ENCODE measurements at places on chromosomes 6 and 20.
A peak's percentile ranks its signal among the peaks of the same experiment; 100 is the strongest.

DNA sequence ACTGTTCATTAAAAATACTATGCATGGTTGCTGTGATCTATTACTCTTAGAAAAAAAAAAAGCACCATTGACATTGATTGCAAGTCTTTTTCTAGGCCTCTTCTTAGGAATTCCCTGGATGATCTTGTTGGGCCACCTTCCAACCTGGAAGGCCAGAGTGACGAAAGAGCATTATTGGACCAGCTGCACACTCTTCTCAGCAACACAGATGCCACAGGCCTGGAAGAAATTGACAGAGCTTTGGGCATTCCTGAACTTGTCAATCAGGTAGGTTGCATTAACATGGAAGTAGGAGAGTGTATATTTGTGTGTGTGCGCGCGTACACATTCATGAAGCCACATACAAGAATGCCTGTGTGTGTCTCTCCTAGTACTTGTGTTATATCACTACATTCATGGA lies 140.4 kb downstream of the NCOA3 start:
- no peak for DNase-seq

DNA sequence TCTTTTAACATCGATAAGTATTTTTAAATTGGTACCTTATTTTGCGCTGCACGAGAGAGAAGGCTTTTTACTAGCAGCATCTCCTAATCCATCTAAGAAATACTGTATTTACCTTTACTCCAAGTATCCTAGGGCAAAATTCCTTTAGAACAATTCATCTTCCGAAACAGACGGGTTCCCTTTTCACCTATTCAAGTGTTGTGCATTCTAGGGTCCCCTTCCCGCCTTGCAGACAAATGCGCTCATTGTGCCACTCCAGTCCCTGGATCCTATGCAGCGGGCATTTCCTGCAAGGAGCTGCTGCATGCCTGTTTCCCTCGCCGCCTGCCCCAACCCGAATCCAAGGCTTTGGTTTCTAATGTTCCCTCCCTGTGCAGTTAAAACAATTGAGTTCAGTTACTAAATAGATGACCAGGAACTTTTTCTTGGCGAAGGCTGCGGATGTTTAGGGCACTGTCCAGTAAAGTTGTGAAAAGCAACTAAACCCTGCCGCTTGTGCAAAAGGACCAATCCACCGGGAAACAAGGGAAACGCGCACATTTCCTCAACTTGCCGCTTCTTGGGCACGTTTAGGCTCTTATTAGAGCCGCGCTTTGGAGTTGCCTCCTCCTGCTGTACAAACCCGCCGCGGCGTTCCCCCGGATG lies 556 bp upstream of the SCAF8 start:
- no peak for DNase-seq

DNA sequence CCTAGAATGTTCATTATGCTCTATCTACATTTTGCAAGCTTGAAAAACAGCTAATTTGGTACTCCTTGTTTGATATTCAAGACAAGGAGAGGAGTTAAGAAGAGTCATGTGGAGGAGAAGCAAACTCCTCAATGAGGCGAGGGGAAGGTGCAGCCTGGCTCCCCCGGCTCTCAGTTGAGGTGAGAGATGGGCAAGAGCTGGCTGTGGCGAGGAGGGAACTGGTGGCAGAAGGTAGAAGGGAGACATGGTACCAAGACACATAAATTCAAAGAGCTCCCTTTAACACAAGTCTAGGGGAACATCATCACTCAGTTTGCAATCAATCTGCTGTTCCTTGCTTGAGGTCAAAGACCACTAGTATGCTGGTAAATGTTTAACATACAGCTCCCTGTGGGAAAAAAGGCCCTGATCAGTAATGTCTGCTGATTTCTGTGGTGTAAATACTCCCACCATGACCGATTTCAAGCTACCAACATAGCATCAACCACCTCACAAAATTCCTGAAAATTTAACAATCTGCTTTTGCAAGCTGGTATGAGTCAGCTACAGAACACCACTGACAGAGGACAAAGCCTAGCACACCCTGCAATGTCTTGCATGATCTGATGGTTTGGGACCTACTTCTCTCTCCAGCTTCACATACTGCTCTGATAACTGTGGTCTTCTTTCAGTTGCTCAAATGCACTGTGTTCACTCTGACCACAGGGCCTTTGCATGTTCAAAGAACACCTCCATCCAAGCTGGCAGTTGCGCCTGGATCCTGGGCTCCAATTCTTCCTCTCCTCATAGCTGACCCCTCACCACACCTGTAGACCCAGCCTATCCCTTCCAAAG lies 516.3 kb upstream of the CHD6 start:
- DNase-seq: no peak

- no peak for DNase-seq
These were observed 40.4 kb downstream of the GPLD1 start for GRCh38 chr6:24448828-24449525.

GRCh38 chr20:38645980-38646858 lies 44.6 kb downstream of the ARHGAP40 start:
- DNase-seq: peak; percentile 68

DNA sequence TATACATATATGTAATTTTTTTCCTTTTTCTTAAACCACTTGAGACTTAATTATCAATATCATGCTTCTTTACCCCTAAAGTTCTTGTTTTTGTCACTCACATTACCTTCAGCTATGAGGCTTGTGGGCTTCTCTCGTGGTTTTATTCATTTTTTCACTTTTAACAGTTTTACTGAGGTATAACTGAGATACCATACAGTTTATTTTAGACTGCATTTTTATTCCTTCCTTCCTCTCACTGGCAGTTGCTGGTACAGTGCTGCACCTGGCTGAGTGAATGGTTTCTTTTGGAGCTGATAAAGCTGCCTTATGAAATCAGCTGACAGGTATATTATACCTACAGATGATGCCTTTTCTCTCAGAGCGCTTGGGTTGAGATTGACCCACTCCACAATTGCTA lies 54.4 kb downstream of the LRP11 start:
- no peak for DNase-seq

GRCh38 chr20:12928755-12929401 lies 79.9 kb upstream of the SPTLC3 start:
- DNase-seq: no peak

DNA sequence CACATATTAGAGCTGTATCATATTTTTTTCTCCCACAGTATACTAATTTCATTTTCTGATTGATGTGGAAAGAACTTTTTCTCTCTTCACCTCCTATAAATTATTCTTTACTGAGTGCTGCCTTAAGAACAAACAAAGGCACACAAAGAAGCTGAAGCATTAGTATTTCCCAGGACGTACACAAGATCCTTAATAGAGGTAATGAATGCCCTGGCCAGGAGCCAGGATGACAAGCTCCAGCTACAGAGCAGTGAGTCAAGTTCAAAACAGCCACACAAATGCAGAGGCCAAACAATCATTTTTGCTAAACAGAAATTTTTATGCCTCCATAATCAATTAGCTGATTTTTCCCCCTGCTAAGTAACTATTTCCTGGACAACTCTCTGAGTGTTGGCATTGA lies 639.6 kb downstream of the EPHA7 start:
- no peak for DNase-seq

- no peak for DNase-seq
These were observed 11.1 kb upstream of the HMGA1 start for GRCh38 chr6:34225551-34225950.

DNA sequence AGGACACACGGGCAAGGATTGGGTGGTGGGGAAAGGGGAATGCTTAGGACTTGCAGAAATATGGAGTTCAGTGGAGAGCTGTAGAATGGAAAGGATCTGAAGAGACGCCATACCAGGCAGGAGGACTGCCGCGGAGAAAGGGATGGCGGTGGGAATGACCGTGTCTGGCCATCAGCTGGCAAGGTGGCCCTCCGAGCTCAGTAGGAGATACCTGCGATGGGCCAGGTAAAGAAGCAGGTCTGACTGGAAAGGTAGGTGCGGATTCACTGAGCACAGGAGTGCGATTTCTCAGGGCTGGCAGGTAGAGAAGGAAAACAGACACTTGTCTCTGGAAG lies 26.0 kb downstream of the PCK1 start:
- no peak for DNase-seq
